Esophagus squamous epithelium (tissue), 5 donors: ENCODE measurements at places on chromosomes 11 and 22.

- DNase-seq, result no peak
Measured at GRCh38 chr11:45225277-45225676, 60.9 kb downstream of the SYT13 start.

DNA sequence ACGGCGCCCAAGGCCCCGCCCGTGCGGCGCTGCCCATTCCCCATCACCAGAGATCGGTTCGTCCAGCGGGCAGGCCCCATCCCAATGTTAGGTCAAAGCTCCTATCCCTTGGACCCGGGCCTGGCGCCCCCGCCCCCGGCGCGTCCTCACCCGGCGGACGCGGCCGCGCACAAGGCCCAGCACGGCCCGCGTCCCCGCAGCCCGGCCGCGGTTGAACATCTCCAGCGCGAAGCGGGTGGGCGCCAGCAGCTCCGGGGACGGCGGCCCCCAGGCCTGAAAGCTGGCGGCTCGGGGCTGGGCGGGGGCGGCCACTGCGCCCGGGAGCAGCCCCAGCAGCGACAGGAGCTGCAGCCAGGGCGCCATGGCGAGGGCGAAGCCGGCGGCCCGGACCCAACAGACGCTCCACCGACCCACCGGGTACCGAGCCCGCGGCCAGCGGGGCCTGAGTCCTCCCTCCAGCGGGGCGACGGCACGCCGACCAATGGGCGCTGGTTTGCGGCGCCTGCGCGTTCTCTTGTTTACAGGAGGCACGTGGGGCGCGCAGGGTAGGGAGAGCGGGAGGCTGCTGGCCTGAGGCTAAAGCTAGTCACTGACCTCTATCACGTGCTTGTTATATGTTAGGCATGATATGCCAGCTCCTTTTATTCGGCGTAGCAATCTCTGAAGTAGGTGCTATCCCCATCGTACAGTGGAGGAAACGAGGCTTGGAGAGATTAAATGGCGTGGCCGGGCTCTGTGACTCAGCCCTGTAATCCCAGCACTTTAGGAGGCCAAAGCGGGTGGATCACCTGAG, at the start of gene CTSF:
Gene CTSF (minus strand): TSS at position 483 of the 793 bp plus-strand sequence. CDS start 120 bp downstream, at position 363.
- DNase-seq, result no peak

GRCh38 chr11:82577246-82577645, 156.4 kb downstream of the FAM181B start:
- DNase-seq, result no peak

DNA sequence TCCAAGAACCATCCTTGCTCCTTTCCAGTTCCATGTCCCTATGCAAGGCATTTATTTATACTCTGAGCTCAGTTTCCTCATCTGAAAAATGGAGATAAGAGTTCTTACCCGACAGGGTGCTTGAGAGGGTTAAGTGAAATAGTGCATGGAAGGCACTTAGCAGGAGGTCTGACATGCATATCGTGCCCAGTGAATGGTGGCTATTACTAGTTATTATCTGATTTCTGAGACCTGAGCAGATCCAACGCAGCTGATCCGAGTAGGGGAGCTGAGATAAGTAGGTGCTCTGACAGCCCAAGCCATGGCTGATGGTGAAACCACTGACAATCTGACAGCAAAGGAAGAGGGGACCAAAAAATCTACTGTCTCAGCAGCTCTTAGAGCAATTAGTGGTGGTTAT, 24.9 kb downstream of the NAV2 start:
- DNase-seq, result no peak

DNA sequence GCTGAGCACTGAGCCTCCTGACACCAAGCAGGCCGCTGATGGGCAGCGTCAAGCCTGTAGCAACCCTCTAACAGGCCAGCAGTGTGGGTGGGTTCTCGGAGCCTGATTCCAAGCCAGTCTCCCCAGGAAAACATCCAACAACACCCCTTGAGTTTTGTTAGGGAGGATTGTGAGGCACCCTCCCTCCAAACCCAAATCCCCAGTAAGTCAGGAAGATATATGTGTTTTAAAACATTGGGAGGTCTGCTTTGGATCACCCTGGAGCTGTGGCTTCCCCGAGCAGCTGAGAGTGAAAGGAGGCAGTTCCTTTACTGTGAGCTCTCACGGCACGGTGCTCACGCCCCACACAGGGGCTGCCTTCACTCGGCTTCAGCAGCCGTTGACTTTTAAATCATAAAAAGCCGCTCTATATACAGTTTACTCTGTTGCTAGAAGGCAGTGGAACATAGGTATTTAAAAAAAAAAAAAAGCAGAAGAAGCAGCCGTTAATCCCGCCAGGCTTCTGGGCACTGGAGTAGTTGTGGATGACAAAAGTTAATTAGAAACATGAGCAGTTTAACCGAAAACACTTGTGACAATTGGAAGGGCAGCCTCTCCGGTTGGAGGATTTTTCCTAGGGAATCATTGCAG, 218.6 kb downstream of the NAV2 start:
- DNase-seq, result no peak

GRCh38 chr11:102911758-102912481, 37.1 kb upstream of the MMP12 start:
- DNase-seq, result no peak

DNA sequence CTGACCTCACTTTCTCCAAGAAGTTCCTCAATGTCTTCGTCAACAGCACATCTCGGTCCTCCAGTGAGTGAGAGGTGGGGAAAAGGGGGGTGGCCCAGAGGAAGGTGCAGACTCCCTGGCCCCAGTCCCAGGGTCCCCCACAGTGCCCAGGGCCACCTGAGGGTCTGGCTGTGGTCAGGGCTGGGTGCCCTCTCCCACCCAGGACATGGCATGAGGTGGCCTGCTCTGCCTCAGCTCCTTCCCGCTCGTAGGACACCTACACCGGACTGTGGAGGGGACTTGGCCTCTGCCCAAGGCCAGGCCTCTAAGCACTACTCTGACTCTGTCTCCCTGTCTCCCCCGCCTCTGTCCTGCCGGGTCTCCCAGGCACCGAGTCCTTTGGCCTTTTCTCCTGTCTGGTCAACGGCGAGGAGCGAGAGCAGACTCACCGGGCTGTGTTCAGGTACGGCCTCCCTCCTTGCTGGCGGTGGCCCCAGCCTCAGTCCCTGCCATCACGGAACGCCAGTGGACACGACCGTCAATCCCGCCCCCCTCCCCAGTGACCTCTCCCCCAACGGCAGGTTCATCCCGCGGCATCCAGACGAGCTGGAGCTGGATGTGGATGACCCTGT, 4.5 kb downstream of the MAPK8IP2 start:
- DNase-seq, result no peak

DNA sequence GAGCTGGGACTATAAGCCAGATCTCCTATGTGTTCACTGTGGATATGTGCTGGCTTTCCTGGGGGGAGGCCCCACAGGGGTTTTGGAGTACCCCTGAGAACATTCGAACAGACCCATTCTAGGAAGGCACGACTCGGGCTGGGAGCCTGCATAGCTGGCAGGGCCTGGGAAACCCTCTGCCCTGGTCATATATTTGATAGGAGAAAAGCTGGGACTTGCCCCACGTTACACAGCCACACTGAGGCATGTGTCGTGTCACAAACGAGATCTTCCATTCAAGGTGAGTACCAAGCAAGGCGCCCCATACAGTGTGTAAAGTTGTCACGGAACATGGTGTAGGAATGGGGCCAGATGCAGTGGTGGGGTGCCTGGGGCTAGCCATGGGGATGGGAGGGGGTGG, 11.2 kb downstream of the MYO7A start:
- DNase-seq, result no peak

DNA sequence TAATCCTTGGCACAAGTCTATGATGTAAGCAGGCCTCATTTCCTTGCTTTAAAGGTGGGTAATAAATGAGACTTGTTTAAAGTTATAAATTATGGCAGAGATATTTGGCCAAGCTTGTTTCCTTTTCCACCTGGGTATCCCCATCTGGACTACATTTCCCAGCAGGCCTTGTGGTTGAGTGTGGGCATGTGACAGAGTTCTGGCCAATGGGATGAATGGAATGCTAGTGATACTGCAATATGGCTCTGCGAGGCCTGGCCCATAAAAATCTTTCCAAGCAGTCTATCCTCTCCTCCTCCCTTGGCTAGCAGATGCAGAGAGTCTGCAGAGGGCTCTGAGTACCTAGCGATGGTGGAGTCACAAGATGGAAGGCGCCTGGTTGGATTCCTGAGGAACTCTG, 102.5 kb downstream of the TIMP3 start:
- DNase-seq, result no peak

GRCh38 chr22:25644122-25644521, 79.6 kb downstream of the GRK3 start:
- no peak for DNase-seq

GRCh38 chr22:41524251-41524661, 20.0 kb downstream of the POLR3H start:
- no peak for DNase-seq

DNA sequence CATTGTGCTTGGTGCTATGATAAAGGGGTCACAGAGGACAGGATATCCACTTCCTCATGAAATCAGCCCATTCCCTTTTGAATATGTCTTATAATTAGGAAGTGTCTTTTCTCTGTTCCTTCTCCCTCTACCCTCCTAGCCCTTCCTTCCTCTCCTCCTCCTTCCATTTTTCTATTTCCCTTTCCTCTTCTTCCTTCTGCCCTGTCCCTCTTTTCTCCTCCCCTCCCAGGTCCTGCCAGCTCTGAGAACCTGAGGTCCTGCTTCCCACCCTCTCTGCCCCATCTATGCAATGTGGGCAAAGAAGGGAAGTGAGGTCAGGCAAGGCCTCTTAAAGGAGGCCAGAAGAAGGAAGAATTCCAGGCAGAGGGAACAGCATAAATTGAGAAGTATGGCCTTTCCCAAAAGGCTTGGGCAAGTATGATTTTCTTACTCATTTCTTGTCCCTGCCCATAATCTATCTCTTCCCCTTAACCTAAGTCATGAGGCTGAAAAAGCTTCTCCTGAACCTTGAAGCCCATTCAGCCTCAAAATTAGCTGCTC, 7.7 kb upstream of the UBASH3B start:
- no peak for DNase-seq

- no peak for DNase-seq
Measured at GRCh38 chr11:117468888-117469287, 141.2 kb downstream of the CEP164 start.

GRCh38 chr11:128961645-128962044, 19.0 kb upstream of the TP53AIP1 start:
- DNase-seq, result no peak

DNA sequence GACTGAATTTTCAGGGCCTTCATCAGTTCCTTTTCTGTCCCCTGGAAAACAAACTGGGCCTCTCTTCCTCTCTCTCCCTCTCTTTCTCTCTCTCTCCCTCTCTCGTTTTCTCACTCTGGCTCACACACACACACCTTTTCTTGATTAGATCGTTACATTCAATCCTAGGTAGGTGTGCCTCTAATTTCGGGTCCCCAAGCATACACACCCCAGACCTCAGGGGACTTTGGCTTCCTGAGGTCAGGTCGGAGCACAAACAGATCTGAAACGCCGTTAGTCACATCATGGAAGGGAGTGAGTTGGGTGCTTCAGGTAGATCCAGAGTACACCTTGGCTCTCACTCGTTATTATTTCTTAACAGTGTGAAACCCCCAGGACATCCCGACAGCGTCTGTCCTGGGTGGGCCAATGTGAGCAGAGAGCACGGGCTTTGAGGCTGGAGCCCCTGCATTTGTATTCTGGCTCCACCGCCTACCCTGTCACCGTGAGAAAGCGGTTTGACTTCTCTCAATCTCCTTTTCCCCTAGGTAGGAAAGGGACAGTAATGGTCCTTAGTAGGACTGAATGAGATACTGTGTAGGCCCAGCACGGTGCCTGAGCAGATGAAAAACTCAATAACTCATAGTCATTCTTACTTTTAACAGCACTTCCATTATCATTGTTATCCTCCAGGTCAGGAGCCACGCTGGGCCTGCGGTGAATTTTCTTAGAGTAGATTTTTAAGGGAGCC, 37.3 kb upstream of the POU2AF1 start:
- DNase-seq, result no peak

GRCh38 chr11:82046778-82047177, 686.9 kb downstream of the FAM181B start:
- DNase-seq, result no peak

DNA sequence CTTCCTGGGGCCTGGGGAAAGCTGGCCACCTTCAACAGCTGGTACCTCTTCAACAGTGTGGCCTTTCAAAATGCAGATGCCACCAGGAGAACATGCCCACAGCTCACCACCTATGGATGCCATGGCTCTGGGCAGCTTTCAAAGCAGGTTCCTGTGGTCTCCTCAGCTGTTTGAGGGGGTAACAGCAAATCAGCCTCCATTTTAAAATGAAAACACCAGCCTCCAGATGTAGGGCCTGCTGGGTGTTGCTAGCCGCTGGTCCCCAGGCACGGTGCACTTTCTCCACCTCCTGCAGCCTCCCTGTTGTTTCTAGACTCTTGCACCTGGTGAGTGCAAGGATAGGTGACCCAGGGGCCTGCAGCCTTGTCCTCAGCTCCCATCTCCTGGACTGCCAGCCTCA, 10.0 kb downstream of the CDPF1 start:
- DNase-seq, result no peak

DNA sequence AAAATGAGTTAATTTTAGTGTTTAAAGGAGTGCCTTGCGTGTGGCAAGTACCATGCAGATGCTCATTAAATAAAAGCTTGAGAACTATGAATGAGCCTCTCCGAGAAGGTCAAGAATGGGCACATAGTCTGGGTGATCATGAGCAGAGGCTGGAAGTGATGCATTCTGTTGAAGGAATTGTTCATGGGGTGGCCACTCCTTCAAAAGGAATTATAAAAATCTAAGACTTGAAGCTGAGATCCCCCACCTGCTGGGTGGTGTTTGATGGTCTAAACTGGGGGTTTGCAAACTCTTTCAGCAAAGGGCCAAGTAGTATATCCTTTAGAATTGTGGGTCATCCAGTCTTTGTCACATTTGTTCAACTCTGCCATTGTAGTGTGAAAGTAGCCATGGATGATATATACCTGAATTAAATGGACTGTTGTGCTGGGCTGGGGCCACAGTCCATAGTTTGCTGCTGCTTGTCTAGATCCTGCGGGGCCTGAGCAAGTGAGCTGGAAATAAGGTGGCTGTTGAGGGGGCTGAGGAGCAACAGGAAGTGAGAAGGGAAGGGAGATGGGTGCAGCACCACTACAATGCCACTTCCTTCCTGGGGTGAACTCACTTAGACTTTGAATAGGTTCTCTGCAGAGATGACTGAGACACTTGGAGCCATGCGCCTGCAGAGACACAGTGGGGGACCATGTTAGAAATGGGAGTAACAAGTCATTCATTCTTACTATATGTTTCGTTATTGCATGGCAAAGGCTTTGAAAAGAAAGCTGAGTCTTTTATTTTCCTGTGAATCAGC, 179.0 kb downstream of the SNX19 start:
- DNase-seq, result no peak

GRCh38 chr11:8186429-8186828, 17.6 kb upstream of the RIC3 start:
- no peak for DNase-seq

DNA sequence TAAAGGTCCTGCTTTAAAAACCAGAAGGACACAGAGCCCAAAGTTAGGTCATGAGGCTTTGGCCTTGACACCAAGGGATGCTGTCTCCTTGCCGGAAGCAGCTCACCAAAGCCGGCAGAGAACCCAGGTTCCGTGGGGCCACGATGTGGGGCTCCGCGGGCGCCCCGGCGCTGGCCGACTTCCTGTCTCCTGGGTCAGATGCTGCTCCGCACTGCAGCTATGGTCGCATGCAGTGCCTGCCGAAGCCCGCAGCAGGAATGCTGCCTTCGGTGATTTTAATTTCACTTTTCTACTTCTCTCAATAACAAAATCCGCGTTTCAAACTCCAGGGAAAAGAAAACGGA, 454 bp upstream of the OTUB1 start:
- no peak for DNase-seq

GRCh38 chr11:63445118-63445517, 45.8 kb downstream of the PLAAT5 start:
- no peak for DNase-seq

- DNase-seq, result no peak
Measured at GRCh38 chr11:645536-645935, 8.5 kb downstream of the DRD4 start.

GRCh38 chr11:61793083-61793828, 545 bp downstream of the FEN1 start:
- no peak for DNase-seq
